ENCODE measurements at places on chromosomes 1 and 21.

DNA sequence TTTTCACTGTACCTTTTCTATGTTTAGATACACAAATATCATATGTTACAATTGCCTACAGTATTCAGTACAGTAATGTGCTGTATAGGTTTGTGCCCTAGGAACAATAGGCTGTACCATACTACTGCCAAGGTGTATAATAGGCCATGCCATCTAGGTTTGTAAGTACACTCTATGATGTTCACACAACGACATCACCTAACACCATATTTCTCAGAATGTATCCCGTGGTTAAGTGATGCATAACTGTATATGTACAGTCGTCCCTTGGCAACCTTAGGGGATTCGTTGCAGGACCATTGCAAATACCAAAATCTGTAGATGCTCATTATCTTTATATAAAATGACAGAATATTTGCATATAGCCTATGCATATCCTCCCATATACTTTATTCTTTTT lies 5.8 kb upstream of the SSR2 start:
- no peak for DNase-seq

GRCh38 chr1:247408100-247408499 lies 7.9 kb upstream of the NLRP3 start:
- no peak for DNase-seq

DNA sequence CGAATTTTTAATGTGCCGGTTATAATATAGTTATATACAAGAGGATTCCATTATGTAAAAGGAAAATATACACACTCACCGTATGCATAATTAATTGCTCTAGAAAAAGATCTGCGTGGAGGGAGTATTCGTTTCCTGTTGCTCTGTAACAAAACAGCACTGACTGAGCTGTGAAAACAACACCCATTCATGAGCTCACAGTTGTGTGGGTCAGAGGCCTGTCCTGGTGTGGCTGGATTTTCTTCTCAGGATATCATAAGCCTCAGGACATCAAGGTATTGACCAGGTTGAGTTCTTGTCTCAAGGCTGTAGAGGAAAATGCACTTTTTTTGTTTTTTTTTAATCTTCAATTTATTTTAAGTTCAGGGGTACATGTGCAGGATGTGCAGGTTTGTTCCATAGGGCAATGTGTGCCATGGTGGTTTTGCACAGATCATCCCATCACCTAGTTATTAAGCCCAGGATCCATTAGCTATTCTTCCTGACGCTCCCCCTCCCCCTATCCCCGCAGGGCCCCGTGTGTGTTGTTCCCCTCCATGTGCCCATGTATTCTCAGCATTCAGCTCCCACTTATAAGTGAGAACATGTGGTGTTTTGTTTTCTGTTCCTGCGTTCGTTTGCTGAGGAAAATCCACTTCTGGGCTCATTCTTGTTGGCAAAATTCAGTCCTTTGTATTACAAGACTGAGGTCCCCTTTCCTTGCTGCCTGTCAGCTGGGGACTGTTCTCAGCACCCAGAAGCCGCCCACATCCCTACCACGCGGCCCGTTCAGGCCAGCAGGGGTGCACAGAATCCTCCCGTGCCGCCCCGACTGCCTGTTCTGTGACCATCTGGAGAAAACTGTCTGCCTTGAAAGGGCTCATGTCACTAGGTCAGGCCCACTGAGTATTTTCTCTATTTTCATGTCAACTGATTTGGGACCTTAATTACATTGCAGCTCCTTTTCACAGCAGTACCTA lies 87.4 kb upstream of the ERRFI1 start:
- DNase-seq: no peak

GRCh38 chr1:52080014-52080415 lies 23.9 kb downstream of the BTF3L4 start:
- DNase-seq: no peak

GRCh38 chr1:16094453-16095158 lies 21.2 kb upstream of the FAM131C start:
- no peak for DNase-seq

GRCh38 chr1:213418268-213419071 lies 367.4 kb downstream of the RPS6KC1 start:
- no peak for DNase-seq

GRCh38 chr1:45843474-45843905 lies 40.1 kb downstream of the MAST2 start:
- DNase-seq: no peak

DNA sequence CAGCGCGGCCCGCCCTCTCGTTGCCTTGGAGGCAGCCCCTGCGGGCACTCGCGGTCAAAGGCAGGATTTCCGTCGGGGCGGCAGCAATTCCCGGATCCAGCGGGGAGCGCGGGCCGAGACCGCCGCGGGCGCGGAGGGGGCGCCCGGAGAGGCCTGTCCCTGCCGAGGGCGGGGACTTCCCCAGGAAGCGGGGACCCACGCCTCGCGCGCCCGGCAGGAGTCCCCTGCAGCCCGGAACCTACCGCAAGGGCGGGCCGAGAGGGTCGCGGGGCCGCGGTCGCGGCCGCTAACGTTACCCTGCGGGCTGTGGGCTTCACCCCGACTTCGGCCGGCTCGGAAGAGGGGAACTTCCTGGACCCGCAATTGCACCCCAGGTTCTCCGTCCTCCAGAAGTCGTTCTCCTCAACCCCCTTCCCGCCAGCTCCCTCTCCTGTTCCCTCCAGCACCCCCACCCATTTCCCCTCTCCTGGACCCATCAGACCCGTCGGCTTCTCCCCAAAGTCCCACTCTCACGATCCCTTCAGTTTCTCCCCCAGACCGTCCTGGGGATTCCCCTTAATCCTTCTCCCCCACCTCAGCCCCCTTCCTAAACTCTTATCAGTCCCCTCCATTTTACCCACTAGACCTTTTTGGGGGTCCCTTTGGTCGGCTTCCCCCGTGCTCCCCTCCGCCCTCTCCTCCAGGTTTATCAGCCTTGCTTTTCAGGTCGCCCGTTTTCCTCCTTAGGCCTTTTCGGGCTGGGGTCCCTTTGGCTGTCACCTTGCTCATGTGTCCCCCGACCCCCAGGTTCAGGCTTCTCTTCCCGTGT lies 604 bp downstream of the FGR start:
- DNase-seq: peak; percentile 85

DNA sequence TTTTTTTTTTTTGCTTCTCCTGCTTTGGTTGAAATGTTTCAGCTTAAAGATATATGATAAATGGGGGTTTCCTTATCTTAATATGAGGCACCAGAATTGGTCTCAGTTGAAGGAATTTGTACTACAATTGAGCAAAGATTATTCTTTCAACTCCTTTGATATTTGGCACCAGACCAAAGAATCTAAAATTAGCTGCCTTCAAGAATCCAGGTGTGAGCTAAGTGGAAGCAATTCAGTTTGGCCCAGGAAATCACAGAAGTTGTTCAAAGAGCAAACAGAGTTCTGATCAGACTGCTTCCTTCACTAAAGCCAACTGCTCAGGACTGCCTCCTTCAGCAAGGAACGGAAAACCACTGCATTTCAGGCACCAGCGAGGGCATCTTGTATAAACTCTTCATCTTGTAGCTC lies 68.3 kb upstream of the BCAR3 start:
- no peak for DNase-seq

Data from Right ventricle myocardium inferior (tissue), 1 donor.